ENCODE measurements at places on chromosomes 6 and 20.

DNA sequence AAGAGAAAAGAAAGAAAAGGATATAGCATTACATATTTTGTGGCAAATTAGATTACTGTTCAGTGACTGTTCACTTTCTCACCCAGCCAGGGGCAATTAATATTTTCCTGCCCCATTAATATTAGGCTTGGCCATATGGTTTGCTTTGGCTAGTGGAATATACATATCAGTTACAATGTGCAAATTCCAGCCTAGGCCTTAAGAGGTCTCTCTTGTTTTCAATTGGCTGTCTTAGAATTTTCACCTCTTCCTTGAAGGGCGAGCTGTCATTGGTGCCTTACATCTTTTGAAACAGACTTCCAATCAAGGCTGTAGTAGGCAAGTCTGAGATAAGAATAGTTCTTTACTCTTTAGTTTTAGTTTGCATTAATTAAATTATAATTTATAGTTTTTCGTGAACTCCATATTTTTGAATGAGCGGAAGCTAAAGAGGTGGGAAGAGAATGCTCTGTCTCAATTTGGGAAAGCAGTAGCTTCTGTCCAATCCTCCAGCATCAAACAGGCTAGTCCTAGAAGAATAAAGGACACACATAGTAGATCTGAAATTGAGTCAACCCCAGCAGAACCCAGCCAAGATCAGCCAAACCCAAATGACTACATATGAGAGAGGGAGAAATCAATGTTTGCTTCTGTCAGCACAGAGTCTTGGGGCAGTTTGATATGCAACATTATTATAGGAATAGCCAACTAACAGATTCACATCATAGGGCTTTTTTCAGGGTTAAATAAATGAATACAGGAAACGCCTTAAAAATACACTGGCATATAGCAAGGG is 6.3 kb upstream of the CSNK2A1 start:
- DNase-seq, result no peak

DNA sequence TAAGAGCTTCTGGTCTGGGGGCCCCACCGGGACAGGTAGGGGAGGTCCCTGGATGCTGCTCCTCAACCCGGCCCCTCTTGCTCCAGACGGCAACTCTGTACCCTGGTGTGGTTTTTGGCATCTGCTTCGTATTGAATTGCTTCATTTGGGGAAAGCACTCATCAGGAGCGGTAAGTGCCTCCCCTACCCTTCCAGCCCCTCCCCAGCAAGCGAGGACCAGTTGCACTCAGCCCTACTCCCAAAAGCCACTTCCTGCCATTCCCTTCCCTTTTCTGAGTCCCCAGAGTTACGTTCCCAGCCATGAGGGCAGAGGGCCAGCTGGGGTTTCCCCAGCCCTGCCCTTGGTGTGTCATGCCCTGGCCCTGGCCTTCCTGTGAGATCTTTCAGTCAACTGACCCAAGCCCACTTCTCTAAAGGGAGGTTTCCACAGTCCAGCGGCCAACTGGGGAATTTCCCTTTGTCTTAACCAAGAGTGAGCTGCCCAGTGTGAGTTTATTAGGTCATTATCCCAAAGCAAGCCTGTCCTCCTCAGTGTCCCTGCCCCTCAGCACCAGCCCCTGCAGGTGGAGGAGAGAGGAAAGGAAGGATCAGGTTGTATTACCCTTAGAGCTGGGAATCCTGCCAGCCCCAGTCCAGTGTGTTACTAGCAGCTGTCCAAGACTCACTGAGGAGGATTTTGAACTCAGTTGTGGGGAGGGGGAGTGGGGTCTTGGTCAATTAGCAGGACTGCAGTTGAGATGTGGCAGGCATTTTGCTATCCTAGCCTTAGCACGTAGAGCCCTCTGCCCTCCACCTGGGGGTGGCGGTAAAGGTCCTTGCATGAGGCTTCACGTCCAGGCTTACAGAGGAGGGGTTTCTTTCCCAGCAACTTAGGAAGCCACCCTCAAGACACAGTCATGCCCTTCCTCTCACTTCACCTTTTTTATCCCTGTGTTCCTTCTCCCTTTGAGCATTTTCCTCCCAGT is 45.8 kb downstream of the TM9SF4 start:
- peak; percentile 87 for DNase-seq

DNA sequence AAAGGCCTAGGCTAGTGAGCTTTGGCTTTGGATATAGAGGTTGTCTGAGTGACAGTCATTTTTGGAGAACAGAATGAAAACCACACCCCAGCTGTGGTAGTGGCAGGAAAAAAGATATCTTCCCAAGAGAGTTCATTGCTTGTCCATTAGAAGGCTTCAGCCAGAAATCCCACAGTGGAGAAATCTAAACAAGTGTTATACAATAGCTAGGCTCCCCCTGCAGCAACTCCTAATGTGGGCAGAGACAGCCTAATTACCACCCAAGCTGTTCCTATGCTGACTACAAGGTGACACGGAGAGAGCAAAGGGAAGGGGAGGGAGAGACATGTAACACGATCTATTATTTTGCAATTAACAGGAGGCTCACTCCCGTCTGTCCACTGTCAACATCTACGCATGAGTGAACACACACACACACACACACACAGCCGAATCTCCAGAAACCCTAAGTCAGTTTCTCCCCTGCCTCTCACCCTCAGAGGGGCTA is 147.5 kb upstream of the TCF21 start:
- peak; percentile 24 for DNase-seq

GRCh38 chr6:35569011-35569461 is 56.3 kb upstream of the TULP1 start:
- peak; percentile 37 for DNase-seq

- no peak for DNase-seq
Observed at GRCh38 chr6:47919875-47920274, 138.0 kb downstream of the OPN5 start.

- no peak for DNase-seq
Observed at GRCh38 chr6:56026455-56027180, 151.2 kb upstream of the BMP5 start.

GRCh38 chr6:120604510-120604909 is 729.8 kb downstream of the TBC1D32 start:
- DNase-seq, result no peak

DNA sequence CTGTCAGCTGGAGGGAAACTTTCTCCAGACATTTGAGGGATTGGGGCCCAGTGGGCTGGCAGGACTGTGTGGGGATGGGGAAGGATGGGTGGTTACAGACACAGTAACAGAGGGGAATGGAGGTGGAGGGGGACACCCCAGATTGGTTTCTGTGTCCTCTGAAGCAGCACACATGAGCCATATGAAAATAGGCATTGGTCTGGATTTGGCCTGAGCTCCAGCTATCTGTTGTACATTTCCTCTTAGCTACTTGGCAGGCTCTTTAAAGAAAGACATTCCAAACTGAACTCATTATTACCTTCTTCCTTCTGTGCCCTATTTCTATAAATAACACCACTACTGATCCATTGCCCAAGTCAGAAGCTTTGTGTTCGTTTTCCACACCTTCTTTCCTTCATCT is 72.0 kb upstream of the PRL start:
- DNase-seq, result no peak

GRCh38 chr6:137647762-137648447 is 153.7 kb upstream of the OLIG3 start:
- peak; percentile 18 for DNase-seq

DNA sequence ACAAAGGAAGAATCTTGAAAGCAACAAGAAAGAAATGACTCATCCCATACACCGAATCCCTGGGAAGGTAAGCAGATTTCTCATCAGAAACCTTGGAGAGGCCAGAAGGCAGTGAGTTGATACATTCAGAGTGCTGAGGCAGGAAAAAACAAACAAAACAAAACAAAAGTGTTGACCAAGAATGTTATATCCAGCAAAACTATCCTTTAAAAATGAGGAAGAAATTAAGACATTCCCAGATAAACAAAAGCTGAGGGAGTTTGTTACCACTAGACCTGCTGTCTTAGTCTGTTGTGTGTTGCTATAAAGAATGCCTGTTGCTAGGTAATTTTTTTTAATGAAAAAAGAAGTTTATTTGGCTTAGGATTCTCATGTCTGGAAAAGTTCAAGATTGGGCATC is 33.7 kb upstream of the PPP1R3G start:
- DNase-seq, result no peak

DNA sequence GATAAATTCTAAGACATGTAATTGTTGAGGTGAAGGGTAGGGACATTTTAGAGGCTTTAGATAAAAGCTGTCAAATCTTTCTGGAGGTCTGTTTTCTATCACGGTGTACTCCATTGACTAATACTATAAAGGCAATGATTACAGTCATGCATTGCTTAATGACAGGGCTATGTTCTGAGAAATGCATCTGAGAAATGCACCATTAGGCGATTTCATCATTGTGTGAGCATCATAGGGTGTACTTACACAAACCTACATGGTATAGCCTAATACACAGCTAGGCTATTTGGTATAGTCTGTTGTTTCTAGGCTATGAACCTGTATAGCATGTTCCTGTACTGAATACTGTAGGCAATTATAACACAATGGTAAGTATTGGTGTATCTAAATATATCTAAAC is 71.3 kb upstream of the FYN start:
- DNase-seq, result no peak

GRCh38 chr6:99645986-99646385 is 39.4 kb downstream of the PRDM13 start:
- DNase-seq, result no peak

DNA sequence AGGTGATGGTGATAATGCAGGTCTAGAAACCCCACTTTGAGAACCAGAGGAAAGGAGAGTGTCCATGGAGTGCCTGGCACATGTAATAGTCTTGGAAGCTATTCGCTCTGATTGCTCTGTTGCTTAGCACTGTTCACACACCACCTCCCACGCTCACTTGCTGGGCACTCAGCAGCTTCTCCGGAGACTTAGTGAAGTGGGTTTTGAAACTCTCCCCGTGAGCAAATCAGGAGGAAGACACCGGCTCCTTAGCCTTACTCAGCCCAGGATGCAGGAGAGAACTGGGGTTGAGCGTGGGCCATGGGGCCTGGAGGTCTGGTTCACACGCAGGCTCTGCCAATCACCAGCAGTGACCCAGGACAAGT is 22.2 kb downstream of the BMP7 start:
- DNase-seq, result no peak

DNA sequence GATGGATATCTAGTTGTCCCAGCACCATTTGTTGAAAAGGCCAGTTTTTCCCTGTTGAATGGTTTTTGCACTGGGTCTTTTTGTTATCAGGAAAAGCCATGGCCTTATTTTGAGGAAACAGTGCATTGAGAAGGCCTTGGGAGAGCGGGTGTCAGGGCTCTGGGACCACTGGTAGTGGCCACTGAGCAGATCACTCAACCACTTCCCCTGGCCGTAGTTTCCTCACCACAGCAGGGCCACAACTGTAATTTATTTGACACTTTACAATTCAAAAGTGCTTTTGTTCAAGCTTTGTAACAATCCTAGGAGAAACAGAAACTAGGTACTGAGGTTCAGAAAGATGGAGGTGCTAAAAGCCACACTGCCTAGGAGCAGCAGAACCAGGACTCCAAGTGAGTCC is 281.8 kb downstream of the GMDS start:
- no peak for DNase-seq

- no peak for DNase-seq
Observed at GRCh38 chr20:25009218-25010145, 16.9 kb upstream of the APMAP start.

GRCh38 chr6:107813555-107814194 is 10.4 kb downstream of the SCML4 start:
- DNase-seq, result no peak

DNA sequence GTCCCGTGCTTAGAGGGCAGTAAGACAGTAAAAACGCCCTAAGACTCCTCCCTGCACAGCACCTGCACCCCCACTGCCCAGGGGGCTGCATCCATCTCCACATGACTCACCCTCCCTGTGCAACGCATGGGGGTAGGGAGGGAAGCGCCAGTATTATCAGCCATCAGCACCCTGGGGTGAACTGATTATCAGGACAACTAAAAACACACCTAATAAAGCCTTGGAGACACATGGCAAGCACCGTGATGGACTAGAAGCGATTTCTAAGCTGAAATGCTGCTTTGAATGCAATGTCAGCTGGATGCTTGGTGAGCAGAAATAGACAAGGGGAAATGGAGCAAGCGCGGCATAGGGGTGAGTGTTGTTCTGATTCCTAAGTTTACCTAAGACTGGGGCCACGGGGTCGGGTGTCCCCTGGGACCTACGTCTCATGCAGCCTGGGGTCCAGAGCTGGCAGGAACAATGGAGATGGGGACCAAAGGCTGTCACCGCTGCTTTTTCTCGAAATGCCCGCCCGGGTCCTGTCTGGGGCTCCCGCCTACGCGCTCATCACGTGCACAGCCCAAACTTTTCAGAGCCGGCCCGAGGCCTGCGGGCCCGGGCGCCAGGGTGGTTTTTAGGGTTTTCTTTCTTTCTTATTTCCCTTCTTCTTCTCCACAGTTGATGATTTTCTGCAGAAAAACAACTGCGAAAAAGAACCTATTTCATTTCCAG is 702 bp upstream of the TNFAIP3 start:
- DNase-seq, result peak; percentile 57

GRCh38 chr20:21092806-21093205 is 13.4 kb downstream of the LINC00237 start:
- no peak for DNase-seq

GRCh38 chr6:106170030-106170791 is 84.1 kb downstream of the PRDM1 start:
- no peak for DNase-seq

- peak; percentile 64 for DNase-seq
Observed at GRCh38 chr20:3251806-3252205, 12.8 kb upstream of the SLC4A11 start.

GRCh38 chr6:46484081-46484820 is 7.0 kb downstream of the RCAN2 start:
- no peak for DNase-seq

DNA sequence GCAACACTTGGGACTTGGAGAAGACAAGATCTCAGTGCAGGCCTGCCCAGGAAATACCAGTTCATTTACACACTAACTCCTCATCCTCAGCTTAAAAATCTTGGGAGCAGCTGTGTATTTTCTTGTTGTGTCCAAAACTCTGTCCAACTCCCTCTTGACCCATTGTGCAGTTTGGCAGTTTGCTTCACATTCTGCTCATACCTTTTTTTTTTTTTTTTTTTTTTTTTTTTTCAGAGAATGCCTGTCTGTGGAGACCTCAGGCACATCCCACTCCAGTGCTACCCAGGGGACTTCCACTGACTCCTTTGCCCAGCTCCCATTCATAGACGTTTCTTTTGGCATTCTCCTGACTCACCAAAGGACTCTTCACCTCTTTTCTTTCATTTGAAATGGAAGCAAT is 265.8 kb upstream of the TCF21 start:
- peak; percentile 43 for DNase-seq

DNA sequence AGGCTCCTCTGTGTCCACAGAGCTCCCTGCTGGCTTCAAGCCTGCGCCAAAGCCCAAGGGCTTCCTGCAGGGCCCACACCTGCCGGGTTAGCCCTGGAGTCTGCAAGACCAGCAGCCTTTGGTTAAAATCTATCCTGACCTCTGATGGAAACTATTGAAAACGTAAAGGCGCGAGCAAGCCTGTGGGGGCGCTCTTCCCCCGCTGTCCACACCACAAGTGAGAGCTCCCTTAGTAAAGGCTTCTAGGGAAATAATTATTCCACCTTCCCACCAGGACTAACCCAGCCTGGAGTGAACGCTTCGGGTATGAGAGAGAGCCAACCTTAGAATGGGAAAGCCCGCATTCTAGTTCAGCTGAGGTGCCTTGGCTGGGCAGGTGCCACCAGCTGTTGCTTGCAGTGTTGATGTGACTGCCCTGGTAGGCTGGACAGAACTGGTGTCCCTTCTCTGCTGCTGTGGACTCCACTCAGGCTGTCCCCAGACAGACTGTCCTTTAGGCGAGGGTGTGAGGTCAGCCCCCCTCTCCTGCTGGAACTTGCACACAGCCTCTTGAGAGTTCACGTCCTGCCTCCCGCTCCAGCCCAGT is 68.7 kb downstream of the SYTL3 start:
- DNase-seq, result peak; percentile 34

- DNase-seq, result no peak
Observed at GRCh38 chr6:137432054-137432611, 62.1 kb downstream of the OLIG3 start.
